ENCODE measurements at places on chromosomes 6 and 20.

- DNase-seq: peak; percentile 8
Observed at GRCh38 chr6:83976871-83977270, 56.7 kb upstream of the MRAP2 start.

GRCh38 chr6:47237196-47237595 lies 72.5 kb downstream of the TNFRSF21 start:
- DNase-seq: no peak

DNA sequence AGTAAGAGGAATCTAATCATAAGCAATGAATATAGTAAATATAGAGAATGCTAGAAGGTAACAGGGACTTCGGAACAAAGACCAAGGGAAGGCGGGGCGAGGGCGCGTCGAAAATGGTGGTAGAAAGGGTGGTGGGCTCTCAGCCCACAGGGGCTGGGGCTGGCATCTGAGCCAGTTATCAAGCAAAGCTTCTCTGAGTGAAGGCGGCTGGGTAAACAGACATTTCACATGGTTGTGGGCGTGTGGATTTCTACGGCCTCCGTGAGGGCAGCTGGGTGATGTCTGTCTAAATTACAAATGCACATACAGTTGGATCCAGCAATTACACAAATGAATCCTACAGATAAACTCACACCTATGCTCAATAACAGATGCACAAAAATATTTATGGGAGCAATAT lies 56.6 kb downstream of the TOX2 start:
- no peak for DNase-seq

DNA sequence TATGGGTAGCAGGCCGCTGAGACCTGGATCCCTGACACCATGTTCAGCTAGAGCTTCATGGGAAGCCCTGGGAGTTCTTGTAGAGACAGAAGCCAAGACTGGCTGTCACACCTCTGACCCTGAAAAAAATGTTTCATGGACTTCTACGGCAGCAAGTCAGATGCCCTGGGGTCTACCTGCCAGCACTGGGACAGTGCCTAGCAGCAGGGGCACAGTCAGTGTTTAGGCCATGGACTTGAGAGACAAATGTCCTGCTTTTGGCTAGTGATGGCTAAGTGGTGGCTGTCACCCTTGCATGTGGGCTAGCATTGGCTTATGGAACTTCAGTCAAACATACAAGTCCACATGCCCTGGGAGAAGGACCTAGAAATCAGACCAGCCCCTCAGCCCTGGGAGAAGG lies 41.3 kb upstream of the SSTR4 start:
- DNase-seq: no peak

DNA sequence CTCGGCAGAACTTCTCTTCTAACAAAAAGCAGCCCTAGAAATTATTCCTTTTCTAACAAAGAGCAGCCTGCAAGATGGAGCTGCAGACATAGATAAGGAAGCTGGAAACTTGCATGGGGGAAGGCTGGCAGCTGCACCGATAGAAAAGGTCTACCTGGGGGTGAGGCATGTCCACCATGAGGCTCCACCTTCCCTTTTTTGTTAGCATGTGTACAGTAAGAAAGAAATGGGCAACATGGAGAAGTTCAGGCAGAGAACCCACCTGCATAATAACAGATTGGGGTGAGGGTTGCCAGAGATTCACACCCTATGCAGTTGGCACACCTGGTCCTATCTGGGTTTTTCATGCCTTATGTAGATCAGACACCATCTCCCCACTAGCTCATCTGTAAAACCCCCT lies 25.4 kb downstream of the ZNF311 start:
- DNase-seq: no peak

DNA sequence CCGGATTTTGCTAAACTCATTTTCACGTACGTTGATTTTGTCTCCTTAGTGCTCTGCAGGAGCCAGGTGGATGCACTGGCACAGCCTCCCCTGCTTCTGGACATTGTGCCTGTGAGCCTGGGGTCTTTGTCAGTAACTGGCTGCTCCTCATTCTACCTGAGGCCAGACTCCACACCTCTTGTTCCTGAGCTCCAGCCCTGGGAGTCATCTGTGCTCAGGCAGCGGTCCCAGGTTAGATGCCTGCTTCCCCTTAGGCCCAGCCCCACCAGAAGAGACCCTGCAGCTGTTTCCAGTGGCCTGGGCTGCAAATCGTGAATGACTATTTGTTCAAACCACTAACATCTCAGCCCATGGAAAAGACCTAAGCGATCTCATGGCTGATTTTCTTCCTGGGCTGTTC lies 129.1 kb downstream of the ERMARD start:
- DNase-seq: no peak

DNA sequence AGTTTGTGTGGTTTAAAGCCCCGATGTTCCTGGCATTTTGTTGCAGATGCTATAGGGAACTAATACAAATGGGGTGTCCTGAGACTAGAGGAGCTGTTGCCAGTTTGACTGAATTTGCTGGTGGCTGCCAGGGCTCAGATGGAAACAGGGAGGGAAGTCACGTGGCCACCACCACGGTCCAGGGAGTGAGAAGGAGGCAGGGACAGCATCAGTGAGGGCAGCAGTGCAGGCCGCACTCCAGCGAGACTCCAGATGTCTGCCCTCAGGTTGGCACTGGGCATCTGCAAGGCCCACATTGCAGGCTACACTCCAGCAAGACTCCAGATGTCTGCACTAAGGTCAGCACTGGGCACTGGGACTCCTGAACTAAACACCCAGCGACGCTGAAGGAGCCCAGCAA lies 86.2 kb downstream of the RAMACL start:
- no peak for DNase-seq

DNA sequence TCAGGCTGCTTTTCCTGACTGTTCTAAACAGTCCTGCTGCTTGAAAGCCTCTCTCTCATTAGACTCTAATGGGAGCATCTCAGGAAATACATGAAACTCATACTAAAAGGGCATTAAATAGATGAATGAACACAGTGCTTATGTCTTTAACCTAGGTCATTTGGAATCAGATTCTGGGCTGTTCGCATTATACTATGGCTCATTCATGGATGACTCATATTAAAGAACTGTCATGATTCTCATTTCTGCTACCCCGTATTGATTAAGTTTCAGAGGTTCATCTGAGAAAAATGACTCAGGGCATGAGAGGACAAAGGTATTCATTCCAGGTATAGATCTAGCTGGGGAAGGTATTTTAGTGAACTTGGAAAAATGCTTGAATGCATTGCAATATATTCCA lies 335.5 kb downstream of the GJA1 start:
- DNase-seq: no peak

DNA sequence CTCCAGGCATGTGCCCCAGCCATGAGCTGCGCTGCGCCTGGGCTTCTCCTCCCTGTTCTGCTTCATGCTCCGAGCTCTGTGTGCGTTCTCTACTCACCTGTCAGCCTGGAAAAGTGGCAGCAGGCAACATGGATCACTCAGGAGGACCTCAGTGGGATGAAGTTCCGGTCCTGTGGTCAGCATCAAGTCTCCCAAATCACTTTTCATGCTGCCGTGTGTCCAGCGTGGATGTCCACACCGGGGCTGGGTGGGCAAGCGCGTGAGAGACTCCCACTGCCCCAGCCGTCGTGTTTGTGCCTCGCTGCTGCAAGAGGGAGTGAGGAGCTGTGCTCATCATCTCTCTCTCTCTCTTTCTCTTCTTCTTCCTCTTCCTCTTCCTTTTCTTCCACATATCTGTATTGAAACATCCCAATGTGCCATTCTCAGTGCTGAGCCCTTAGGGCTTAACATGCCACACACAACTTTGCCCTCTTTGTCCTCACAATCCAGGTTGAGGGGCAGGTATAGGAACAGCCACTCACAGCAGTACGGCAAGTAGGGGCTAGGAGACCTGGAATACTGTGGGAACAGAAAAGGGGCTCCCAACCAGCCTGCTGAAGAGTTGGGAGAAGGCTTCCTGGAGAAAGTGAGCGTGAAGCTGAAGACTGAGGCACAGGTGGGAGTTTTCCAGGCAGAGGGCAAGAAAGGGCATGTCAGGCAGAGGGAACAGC lies 3.8 kb upstream of the PDYN start:
- DNase-seq: no peak

GRCh38 chr6:36608788-36609563 lies 14.8 kb downstream of the SRSF3 start:
- DNase-seq: peak; percentile 30

GRCh38 chr6:11322252-11322885 lies 89.9 kb upstream of the NEDD9 start:
- no peak for DNase-seq

- peak; percentile 30 for DNase-seq
Observed at GRCh38 chr6:1297746-1298145, 14.2 kb upstream of the FOXQ1 start.

DNA sequence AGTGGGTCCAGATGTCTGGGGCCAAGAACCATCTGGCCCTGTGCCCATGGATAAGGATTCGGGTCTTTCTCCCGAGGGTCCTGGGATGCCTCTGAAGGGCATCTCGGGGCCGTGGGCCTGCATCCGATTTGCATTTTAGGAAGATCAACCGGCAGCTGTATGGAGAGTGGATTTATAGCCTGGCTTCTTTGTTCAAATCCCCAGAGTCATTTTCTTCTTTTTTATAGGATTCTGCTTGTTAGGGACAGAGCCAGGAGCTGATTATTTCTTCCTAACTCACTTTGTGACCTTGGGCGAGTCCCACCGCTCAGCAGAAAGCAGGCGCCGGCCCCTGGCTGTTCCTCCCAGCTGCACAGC lies 52.9 kb upstream of the APCDD1L start:
- DNase-seq: no peak

DNA sequence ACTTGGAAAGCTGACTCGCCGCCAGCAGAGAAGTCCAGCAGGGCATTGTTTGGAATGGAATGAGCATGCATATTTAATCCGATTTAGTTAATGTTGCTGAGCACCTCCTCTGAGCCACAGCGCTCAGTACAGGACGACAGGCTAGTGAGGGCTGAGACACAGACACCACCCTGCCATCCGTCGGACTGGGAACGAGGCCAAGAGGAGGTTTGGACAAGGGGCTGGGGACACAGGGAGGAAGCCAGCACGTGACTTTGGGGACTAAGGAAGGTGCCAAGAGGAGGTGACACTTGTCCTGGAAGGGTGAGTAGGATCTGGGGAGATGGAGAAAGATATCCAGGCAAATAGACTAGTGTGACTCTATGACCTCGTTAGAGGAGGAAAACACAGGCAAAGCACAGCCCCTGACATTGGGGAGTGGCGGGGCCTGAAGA lies 152.5 kb upstream of the ECI2 start:
- DNase-seq: no peak

- no peak for DNase-seq
Observed at GRCh38 chr6:24574809-24575208, 71.2 kb downstream of the KIAA0319 start.

- peak; percentile 61 for DNase-seq
Observed at GRCh38 chr6:27547157-27548075, 74.5 kb upstream of the ZNF184 start.

DNA sequence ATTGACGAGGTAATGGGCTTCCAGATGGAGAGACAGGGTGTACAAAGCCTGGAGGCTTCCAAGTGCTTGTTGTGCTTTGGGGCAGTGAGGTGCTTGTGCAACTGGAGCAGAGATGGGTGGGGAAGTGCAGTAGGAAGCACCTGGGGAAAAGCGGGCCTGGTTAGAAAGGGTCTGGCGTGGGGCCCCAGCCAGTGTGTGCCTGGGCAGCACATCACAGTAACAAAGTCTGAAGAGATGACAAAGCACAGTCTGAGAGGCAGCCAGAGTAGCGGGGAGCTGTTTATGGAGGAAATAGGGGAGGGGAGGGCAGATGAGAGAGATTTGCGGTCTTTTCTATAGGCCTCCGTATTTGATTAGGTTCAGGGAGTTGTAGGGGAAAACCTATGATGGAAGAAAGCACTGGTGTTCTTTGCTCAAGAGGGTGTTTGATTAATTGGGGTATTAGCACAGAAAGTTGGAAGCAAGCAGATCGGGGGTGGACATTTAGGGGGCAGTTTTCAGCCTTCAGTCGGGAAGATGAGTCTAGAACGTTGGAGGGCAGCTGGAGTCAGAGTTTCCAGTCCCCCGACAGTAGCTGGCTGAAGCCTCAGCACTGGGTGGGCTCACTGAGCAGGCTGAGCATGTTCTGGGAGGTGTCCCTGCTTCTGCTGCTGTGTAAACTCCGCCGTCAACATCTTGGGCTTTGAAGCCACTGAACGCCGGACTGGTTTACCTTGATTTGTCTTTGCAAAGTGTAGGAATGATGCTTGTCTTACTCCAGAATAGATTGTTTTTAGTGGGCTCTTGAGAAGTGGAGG lies 15.5 kb upstream of the MROH8 start:
- DNase-seq: no peak

GRCh38 chr6:167988945-167989841 lies 8.3 kb upstream of the KIF25 start:
- DNase-seq: no peak

- DNase-seq: no peak
Observed at GRCh38 chr20:16205507-16205906, 367.7 kb downstream of the KIF16B start.

- no peak for DNase-seq
Observed at GRCh38 chr6:75052491-75052890, 153.4 kb downstream of the COL12A1 start.

DNA sequence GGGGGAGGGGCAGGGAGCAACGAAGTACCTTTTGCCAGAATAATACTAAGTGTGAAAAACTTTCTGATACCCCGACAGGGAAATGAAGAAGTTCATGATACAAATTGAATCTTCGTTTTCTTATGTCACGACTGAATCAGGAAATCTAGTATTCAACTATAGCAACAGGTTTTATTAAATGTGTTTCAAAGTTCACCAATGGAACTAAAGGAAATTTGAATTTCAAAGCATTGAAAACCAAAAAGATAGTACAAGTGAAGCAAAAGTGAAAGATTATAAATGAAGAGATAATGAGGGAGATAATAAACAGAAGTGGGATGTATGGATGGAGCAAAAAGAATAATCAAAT lies 333.2 kb downstream of the ADGRB3 start:
- no peak for DNase-seq

DNA sequence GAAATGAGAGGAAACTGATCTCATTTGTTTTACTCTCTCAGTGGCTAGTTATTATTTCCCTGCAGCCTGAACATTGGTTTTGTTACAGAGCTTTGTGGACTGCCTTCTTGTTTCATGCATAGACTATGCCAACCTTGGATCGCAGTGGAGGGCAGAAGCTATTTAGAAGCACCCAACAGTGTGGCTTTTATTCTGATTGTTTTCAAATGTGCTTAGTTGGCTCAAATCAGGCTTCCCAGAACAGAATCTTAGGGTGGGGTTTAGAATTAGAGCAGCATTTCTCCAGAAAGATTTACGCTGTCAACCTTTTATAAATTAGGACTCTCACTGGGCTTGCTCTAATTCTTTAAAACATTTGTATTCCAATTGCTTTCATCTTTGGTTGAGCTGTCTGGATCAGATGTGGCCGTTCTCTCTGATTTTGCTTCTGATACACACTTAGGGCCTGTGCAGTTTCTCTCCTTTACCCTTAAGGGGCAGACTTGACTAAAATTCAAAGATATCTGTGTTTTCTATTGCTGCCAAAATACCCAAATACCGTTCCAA lies 210.3 kb downstream of the BCKDHB start:
- DNase-seq: no peak

DNA sequence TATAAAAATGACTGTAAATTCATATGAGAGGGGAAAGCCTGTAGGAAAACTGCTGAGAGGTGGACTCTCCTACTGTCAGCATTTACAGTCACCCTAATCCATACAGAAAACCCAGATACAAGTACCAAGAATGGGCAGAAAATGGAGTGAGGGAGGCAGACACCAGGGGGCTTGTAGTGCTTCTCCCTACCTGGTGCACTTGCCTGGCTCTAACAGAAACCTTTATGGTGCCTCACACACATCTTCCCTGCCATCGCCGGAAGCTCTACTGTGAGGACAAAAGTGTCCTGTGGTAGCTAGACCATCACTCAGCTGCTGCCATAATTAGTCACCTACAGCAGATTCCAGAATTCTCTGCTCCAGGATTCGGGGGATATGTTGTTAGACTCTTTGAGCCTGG lies 441.3 kb downstream of the TFAP2B start:
- no peak for DNase-seq

- peak; percentile 81 for DNase-seq
Observed at GRCh38 chr6:6749702-6750491, 161.4 kb downstream of the LY86 start.

Data from hepatocyte (in vitro differentiated cells).